Spinal cord (tissue), 10 donors: ENCODE measurements at places on chromosomes 5 and 9.

DNA sequence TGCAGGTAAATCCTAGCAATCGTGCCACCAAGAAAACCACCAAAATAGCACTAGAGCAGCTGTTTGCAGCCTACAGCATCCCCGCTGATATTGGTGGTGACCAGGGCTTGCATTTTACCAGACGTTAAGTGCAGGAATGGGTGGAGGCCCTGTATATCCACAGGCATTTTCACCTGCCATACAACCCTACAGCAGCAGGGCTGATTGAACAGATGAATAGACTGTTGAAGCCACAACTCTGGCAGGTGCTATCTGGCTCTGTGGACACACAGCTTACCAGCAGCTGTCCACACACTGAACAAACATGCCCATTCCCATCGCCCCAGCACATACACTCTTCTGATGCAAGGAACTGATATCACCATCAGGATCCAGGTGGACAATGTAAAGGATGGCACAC lies 154.5 kb upstream of the APC start:
- H3K4me1 ChIP-seq = no peaks in the 10 kb centered on the region
- H3K36me3 ChIP-seq = no peaks in the 10 kb centered on the region
- DNase-seq = no peak
- H3K27me3 ChIP-seq = no peaks in the 10 kb centered on the region

DNA sequence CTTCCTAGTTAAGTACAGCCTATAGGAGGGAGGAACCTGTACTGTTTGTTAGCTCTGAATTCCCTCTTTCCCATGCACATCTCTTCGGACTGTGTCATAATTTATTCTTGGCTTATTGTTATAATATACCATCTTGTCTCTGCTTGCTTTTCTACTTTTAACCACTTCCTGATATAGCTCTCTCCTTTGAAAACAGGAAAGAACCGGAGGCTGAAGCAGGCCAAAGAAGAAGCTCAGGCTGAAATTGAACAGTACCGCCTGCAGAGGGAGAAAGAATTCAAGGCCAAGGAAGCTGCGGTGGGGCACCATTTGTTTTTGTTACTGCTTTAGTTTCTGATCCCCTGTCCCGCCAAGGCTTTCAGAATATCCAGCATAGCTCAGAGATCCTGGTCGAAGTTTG lies 4.8 kb downstream of the ATP6V1G1 start:
- H3K36me3 ChIP-seq = peaks cover 43% of the 10 kb centered on the region
- H3K4me3 ChIP-seq = no peak overlapping the region
- H3K4me1 ChIP-seq = peaks cover 20% of the 10 kb centered on the region
- no peak overlapping the region for H3K27ac ChIP-seq

DNA sequence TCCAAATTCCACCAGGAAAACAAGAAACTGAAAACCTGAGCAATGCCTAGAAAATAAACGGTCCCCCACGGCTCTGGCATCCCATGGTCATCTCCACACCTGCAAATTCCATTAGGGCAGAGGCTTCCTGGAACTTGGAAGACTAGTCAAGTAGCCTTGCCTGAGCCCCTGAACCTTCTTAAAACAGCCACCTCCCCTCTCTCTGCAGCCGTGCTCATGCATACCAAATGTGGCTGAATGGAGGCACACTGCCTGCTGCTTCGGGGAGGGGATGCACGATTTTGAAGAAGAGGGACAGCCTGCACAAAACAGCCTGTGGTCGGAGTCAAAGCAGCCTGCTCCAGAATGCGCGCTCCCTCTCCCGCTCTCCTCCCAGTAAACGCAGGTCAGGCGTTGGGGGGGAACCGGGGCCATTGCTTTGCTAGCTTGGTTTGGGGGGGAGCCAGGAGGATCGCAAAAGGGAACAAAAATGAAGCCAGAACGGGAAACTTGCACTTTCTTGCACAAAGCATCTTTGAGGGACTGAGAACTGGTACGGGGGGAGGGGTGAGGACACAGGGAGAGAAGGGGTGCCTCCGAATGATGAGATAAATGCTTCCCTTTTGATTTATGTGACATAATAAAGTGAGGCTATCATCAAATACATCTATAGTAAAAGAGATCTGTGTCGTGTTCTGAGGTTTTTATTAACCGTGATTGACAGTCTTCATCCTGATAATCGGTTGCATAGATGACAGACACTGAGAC lies at the start of gene TRPM3:
TRPM3 (minus strand) TSS at position 347 of the 747 bp plus-strand sequence; CDS start at position 80, 267 bp downstream.
- H3K4me3 ChIP-seq = peak within 1 kb of the TSS; percentile 47
- H3K4me1 ChIP-seq = peaks cover 7% of the 10 kb centered on the region
- no peaks in the 10 kb centered on the region for H3K36me3 ChIP-seq
- H3K27ac ChIP-seq = peak within 1 kb of the TSS; percentile 10

- H3K4me1 ChIP-seq = peaks cover 5% of the 10 kb centered on the region
- H3K27ac ChIP-seq = peak overlapping the region; percentile 59
- DNase-seq = peak; percentile 68
- no peak overlapping the region for H3K4me3 ChIP-seq
These were observed 112.2 kb downstream of the RPS23 start for GRCh38 chr5:82165740-82166530.

DNA sequence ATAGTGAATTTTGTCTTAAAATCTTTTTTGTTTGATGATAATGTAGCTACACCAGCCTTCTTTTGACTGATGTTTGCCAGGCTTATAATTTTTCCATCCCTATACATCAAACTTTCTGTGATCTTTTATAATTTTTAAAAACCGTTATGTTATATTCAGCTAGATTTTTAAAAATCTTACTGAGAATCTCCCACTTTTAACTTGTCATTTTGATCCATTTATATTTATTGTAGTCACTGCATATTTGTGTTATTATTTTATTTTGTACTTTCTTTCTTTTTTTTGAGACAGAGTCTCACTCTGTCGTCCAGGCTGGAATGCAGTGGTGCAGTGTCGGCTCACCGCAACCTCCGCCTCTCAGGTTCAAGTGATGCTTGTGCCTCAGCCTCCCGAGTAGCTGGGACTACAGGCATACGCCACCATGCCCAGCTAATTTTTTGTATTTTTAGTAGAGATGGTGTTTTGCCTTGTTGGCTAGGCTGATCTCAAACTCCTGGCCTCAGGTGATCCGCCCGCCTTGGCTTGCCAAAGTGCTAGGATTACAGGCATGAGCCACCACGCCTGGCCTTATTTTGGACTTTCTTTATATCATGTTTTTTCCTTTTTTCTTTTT lies 12.7 kb downstream of the MRRF start:
- no peak overlapping the region for H3K27ac ChIP-seq
- no peak overlapping the region for H3K4me3 ChIP-seq
- no peak for DNase-seq
- H3K4me1 ChIP-seq = no peaks in the 10 kb centered on the region
- no peaks in the 10 kb centered on the region for H3K27me3 ChIP-seq
- peaks cover 4% of the 10 kb centered on the region for H3K36me3 ChIP-seq

DNA sequence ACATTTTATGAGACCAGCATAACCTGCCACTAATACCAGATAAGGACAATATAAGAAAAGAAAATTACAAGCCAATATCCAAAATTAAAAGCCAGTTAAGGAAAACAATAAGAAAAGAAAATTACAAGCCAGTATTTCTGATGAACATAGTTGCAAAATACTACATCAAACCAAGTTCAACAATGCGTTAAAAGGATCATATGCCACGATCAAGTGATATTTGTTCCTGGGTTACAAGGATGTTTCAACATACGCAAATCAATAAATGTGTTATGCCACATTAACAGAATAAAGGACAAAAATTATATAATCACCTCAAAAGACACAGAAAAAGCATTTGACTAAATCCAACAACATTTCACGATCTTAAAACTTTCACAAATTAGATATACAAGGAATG lies 431.9 kb downstream of the ELAVL2 start:
- no peaks in the 10 kb centered on the region for H3K4me1 ChIP-seq
- no peaks in the 10 kb centered on the region for H3K36me3 ChIP-seq
- no peak overlapping the region for H3K4me3 ChIP-seq
- no peak for DNase-seq

DNA sequence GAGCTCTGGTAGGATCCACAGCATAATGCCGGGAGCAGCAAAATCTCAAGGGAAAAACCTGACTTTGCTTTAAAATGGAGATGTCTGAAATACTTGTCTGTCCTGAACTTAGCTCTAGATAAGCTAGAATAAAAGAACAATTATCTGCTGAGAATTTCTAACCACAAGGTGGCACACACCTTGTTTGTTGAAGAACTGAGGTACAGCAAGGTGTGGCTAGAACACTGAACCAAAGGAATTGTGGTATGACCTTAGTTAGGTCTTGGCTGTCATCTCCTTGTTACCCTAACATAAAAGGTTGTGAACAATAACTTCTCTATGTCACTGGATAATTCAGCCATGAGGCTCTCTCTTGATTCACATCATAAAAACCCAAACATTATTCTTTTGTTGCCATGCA lies 72.3 kb upstream of the ANXA1 start:
- no peak overlapping the region for H3K27ac ChIP-seq
- H3K36me3 ChIP-seq = no peaks in the 10 kb centered on the region
- no peaks in the 10 kb centered on the region for H3K27me3 ChIP-seq
- peaks cover 4% of the 10 kb centered on the region for H3K4me1 ChIP-seq

DNA sequence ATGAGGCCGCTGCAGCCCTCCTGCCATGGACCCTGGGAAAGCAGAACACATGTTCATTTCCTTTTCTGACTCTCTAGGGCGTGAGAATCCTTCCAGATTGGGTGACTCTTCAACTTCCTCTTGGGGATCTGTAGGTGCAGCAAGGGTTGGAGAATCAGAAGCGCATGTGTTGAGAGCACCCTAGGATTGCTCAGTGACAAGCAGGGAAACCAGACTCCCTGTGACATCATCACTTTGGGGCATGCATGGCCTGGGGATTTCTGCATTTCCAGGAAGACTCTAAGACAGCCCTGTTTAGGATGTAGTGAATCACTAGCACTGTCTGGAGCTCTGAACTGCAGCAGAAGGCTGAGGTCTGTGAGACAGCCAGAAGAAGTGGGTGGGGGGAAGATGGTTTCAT lies 15.1 kb upstream of the LCP2 start:
- no peak overlapping the region for H3K27ac ChIP-seq
- no peaks in the 10 kb centered on the region for H3K27me3 ChIP-seq
- no peaks in the 10 kb centered on the region for H3K36me3 ChIP-seq
- DNase-seq = no peak
- H3K4me3 ChIP-seq = no peak overlapping the region
- H3K4me1 ChIP-seq = peaks cover 26% of the 10 kb centered on the region

DNA sequence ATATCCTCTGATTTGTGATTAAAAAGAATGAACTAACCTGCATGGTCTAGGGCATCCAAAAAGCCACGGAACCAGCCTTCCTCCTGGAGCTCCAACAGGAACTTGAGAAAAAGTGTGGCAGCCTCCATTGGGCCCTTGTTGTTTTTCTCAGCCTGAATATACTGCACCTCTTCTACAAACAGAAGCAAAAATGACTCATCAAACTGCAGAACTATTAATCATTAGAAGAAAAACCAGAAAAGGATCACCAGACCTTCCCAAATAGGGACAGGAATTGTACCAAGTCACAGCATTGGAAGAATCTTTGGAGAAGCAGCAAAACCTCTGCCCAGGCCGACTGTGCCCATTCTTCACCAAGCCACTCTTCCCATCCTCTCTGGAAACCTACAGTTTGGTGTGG lies 25.2 kb downstream of the RIGI start:
- DNase-seq = no peak
- no peaks in the 10 kb centered on the region for H3K27me3 ChIP-seq
- no peak overlapping the region for H3K4me3 ChIP-seq
- no peaks in the 10 kb centered on the region for H3K4me1 ChIP-seq

- no peak for DNase-seq
- no peaks in the 10 kb centered on the region for H3K27me3 ChIP-seq
- H3K36me3 ChIP-seq = no peaks in the 10 kb centered on the region
- no peaks in the 10 kb centered on the region for H3K4me1 ChIP-seq
- H3K27ac ChIP-seq = no peak overlapping the region
These were observed 1711.3 kb upstream of the ACO1 start for GRCh38 chr9:30673132-30673531.

DNA sequence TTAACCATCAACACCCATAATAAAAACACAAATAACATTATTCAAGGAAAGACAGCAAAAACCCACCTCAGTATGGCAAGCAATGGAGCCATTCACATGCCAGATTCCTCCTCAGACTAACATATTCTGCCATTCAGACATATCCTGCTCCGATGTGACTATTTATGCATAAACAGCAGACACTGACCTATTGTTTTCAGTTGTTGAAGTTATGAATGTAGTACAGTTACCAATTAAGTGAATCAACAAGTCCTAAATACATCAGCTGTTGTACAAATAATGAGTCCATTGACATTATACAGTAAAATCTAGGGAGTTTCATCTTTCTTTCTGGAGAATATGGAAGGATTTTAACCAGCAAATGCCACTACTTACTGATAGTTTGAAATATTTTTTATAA lies 131.7 kb downstream of the DENND1A start:
- no peaks in the 10 kb centered on the region for H3K36me3 ChIP-seq
- DNase-seq = peak; percentile 54
- H3K27ac ChIP-seq = no peak overlapping the region
- no peaks in the 10 kb centered on the region for H3K4me1 ChIP-seq
- no peak overlapping the region for H3K4me3 ChIP-seq
- H3K27me3 ChIP-seq = no peaks in the 10 kb centered on the region

- peaks cover 98% of the 10 kb centered on the region for H3K27me3 ChIP-seq
- no peaks in the 10 kb centered on the region for H3K36me3 ChIP-seq
- no peak overlapping the region for H3K27ac ChIP-seq
- H3K4me3 ChIP-seq = no peak overlapping the region
- DNase-seq = peak; percentile 13
These were observed 4.0 kb upstream of the FOXB2 start for GRCh38 chr9:77015327-77016048.

- no peaks in the 10 kb centered on the region for H3K27me3 ChIP-seq
- no peak overlapping the region for H3K4me3 ChIP-seq
- no peaks in the 10 kb centered on the region for H3K4me1 ChIP-seq
- H3K27ac ChIP-seq = no peak overlapping the region
- no peaks in the 10 kb centered on the region for H3K36me3 ChIP-seq
- no peak for DNase-seq
These were observed 41.5 kb upstream of the PTPDC1 start for GRCh38 chr9:94042516-94043360.

DNA sequence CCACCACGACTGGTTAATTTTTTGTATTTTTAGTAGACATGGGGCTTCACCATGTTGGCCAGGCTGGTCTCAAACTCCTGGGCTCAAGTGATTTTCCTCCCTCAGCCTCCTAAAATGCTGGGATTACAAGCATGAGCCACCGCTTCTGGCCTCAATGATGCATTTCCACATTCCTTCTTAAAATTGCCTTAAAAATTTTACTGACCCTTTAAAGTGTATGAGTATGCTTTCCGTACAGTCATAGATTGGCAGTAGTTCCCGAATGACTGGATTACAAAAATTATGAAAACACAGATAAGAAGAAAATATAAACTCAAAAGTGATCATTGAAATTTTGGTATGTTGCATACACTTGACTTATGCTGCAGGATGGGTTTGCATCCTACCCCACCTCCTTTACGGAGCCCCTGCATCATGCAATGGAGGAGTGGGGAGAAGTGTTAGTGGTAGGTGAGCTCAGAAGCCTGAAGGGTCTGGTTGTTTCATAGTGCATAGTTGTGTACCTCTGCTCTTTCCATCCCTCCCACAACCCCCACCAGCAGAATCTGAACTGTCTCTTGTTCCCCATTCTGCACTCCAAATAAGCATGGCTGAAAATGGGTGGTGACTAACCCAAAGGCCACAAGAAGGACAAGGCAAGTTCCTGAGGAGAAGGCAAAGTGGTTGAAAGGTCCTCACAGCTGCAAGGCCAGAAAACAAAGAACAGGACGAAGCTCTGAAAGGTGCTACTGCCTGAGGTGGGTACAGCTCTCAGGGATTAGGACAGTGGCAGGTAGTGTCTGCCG lies 26.8 kb downstream of the ANKRD55 start:
- H3K4me1 ChIP-seq = no peaks in the 10 kb centered on the region
- no peak overlapping the region for H3K27ac ChIP-seq
- DNase-seq = no peak
- H3K36me3 ChIP-seq = no peaks in the 10 kb centered on the region
- H3K4me3 ChIP-seq = no peak overlapping the region

- H3K27ac ChIP-seq = no peak overlapping the region
- no peak overlapping the region for H3K4me3 ChIP-seq
- H3K4me1 ChIP-seq = no peaks in the 10 kb centered on the region
- H3K36me3 ChIP-seq = no peaks in the 10 kb centered on the region
- no peaks in the 10 kb centered on the region for H3K27me3 ChIP-seq
These were observed 89.7 kb upstream of the ZNF366 start for GRCh38 chr5:72596956-72597355.
